Cerebellar cortex (tissue), 1 donor: ENCODE measurements at places on chromosomes 4 and X.

DNA sequence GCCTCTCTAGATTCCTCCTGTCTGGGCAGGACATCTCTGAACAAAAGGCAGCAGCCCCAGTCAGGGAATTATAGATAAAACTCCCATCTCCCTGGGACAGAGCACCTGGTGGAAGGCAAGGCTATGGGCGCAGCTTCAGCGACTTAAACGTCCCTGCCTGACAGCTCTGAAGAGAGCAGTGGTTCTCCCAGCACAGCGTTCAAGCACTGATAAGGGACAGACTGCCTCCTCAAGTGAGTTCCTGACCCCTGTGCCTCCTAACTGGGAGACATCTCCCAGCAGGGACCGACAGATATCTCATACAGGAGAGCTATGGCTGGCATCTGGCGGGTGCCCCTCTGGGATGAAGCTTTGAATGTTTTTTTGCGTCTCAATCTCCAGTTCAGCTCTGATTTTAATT, 262.2 kb downstream of the PARM1 start:
- no peak for DNase-seq

GRCh38 chr4:121353213-121353612, 27.6 kb downstream of the QRFPR start:
- DNase-seq: no peak

GRCh38 chr4:159177265-159178150, 74.6 kb downstream of the RAPGEF2 start:
- DNase-seq: no peak

- DNase-seq: no peak
These were observed 19.6 kb upstream of the MSANTD1 start for GRCh38 chr4:3229328-3229727.

DNA sequence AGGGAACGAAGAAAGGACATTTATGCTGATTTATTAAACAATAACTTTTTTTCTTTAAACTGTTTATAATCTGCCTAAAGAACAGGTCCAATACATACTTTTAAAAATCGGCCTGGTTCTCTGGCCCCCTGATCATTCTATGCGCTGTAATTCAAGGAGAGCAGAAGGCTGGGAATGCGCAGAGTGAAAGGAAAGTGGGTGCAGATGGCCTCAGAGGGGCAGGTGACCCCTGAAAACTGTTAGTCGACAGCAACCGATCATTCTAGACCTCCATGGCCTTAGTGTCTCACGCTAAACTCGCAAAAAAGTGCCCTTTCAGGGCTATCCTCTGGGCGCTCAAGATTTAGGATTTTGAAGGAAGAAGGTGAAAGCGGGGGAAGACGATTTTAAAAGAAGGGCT, 2.2 kb downstream of the PDE5A start:
- no peak for DNase-seq

DNA sequence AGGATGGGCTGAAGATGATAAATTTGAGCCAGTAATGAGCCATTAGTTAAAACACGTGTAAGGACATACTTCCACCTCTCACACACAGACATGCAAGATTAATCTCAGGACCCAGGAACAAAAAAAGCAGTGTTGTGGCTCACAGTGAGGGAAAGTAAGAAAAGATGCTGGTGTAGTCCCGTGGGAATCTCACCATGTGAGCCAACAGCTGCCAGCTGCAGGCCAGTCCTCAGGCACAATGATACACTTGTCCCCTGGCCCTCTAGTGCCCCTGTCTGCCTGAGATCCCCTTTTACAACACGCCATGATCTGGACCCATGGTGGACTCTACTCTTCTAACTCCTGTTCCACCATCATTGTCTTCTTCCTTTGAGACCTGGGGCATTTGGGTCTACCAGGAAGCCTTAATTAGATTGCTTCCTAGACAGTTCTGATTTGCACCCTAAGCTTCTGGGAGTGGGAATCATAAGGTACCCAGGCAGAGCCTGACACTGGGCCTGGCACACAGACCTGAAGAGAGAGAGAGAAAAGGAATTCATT, 194.7 kb downstream of the STIM2 start:
- DNase-seq: no peak

- DNase-seq: no peak
These were observed 178.6 kb upstream of the MAMLD1 start for GRCh38 chrX:150184491-150184890.

- DNase-seq: no peak
These were observed 16.0 kb upstream of the TLR8 start for GRCh38 chrX:12890467-12890866.

- DNase-seq: peak; percentile 95
These were observed 105.2 kb upstream of the LRPAP1 start for GRCh38 chr4:3637326-3638016.

- no peak for DNase-seq
These were observed 56.9 kb upstream of the STS start for GRCh38 chrX:7090641-7091040.

DNA sequence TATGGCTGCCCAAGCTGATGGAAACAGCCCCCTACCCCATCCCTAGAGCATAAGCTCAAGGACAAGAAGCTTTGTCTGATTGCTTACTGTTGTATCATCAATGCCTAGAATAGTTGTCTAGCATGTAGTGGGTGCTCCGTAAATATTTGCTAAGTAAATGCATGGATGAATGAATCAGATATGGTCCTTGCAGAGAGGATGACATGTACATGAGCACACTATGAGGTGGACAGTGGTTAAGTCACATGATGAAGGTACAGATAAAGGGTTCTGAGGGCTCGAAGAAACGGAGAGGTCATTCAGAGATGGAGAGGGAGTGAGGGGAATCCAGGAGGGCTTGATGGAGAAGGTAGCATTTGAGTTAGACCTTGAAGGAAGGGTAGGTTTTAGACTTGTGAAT, 214.2 kb downstream of the RBMX2 start:
- DNase-seq: no peak

DNA sequence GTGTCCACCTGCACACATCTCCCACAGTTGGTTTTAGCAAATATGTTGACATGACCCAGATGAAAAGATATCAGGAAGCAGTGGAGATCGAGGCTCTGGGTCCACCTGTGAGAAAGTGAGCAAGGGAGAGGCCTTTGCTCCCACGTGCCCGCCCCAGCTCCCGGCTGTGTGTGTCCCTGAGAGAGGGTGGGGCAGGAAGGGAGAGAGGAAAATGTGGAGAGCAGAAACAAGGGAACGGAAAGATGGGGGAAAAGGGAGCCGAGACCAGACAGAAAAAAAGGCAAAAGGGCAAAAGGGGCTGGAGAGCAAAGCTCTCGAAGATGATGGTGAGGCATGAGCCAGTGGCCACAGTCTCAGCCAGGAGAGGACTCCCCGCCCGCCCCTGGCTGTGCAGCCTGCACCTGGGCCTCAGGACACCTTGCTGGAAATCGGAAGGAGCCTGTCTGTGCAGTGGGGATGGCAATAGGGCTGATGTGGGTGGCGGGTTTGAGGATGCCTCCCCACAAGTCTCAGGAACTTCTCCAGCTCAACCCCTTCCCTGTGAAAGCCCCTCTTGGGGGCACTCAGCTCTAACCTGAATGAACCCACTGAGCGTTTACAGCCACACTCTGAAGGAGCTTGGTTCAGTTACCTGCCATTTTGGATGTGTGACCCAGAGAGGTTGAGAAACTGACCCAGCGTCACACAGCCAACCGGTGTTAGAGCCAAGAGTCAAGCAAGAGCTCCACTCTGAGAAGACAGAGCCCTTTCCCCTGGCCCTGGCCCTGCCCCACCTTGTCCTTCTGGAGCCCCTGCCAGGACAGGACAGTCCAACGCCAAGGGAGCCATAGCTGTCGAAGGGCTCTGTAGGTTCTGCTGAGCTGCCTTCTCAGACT, 20.3 kb upstream of the MSX1 start:
- DNase-seq: no peak

DNA sequence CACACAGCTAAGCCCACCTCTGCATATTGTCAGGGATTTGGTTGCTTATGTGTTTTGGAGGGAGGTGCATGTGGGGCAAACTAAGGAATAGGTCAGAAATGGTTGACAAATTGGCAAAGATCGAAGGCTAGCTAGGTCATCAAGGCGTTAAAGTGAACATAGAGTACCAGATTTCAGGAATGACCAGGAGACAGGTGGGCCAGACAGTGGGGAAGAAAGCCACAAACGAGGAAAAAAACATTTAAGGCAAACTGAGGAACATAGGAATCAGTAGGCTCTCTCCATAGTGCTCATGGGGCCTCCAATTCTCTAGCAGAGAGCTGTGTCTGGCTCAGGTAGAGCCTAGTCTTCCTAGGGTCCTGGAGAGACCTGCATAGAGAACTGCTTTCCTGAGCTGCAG, 57.4 kb downstream of the CNGA2 start:
- DNase-seq: no peak

DNA sequence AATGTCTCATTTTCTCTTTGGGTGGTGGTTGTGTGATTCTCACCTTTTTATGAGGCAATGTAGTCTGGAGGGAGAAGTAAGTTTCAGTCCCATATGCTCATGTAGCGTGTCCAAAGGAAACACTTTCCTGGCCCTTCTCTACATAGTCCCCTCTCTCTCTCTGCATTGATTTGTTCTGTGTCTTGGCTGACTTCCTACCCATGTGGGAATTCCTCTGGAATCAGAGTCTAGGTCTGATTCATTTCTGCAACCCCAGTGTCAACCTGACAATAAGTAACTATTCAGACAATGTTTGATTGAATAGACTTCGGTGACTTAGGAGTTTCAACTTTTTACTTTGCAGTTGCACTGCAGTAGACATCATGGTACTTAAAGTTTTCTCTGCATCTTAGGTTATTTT, 2.7 kb upstream of the ALAS2 start:
- DNase-seq: no peak

DNA sequence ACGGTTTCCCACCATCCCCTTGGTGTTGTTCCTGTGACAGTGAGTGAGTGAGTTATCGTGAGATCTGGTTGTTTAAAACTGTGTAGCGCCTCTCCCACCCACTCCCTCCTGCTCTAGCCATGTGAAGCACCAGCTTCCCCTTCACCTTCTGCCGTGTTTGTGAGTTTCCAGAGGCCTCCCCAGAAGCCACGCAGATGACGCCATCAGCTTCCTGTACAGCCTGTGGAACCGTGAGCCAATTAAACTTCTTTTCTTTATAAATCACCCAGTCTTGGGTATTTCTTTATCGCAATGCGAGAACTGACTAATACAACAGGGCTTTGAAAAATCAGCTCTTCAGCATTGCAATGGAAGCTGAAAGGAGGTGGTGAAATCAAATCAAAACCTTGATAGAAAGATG, 50.0 kb downstream of the FGFBP1 start:
- no peak for DNase-seq

- no peak for DNase-seq
These were observed 40.8 kb downstream of the VSIG4 start for GRCh38 chrX:65999029-65999562.

DNA sequence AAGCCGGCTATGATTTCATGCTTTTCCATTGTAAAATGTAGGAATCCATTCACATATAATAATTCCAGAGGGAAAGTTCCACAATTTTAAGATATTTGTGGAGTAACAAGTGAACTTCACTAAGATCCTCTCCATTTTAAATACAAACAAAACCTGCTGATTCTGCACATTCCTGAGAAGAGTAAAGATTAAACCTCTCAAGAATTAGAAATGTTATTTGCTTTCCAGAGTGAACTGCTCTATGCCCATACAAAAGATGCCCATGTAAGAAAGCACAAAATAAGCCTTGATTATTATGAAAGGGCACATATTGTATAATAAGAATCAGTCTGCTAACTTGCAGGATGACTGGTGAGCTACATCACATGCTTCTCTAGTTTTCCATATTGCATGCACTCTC, 241.5 kb downstream of the COX18 start:
- DNase-seq: no peak

DNA sequence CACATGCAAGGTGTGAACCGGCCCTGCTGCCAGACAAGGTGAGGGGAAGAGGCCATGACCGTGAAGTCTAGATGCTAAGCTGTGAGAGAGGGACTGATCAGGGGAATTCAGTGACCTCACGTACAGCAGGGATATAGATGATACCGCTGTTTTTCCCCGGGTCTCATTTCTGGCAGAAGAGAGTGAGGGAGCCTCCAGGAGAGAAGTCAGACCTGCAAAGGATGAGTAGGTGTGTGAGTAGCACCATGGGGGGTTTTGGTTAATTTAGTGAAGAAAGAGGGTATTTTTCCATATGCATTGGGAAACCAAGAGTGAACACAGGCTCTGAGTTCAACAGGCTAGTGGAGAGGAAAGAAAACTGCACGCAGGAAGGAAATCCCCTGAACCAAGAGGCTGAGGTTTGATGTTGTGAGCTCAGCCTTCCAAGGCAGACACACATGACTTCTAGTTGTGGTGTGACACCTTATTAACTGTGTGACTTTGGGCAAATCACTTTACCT, 127.6 kb upstream of the GATB start:
- no peak for DNase-seq

- DNase-seq: no peak
These were observed 61.4 kb upstream of the ENPEP start for GRCh38 chr4:110414561-110414920.

DNA sequence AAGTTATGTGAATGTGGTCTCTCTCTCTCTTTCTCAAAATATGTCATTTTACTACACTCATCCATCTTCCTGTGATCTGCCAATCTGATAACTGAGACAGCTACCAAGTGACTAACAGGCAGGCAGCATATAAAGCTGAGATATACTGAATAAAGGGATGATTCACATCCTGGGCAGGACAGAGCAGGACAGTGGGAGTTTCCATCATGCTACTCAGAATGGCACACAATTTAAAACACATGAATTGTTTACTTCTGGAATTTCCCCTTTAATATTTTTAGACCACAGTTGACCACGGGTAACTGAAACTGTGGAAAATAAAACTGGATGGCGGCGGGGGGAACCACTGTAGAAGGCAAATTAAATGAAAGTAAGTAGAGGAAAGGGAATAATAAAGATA, 58.6 kb upstream of the DCTD start:
- no peak for DNase-seq

DNA sequence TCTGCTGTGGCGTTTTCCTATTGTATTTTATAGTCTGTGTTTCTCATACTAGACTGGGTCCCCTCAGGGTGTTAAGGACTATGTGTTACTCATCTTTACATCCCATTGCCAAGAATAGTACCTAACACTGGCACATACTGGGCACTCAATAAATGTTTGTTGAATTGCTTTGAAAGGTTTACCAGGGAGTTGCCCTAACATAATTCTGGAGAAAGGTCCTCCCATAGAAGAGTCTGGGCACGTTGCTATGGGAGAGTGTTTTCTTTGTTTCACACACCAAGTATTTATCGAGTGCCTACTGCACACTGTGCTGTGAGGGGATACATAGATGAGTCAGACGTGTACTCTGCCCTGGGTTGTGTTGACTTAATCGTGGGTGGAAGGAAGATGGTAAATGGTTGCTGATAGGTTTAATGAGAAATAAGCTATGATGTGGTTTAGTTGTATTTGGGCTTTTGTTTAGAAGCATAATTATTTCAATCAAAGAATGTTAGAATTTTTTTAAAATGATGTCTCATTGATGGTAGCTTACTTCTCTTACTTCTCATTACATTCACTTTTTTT, 42.9 kb downstream of the AFF1 start:
- no peak for DNase-seq

GRCh38 chr4:35461931-35462659, 782.2 kb downstream of the ARAP2 start:
- DNase-seq: no peak

GRCh38 chr4:72326692-72327632, 242.1 kb downstream of the ADAMTS3 start:
- peak; percentile 36 for DNase-seq

- no peak for DNase-seq
These were observed 78.6 kb downstream of the CAMK2D start for GRCh38 chr4:113682730-113683537.

GRCh38 chr4:122285285-122285684, 93.5 kb upstream of the ADAD1 start:
- no peak for DNase-seq

GRCh38 chrX:131217989-131218388, 71.1 kb downstream of the IGSF1 start:
- no peak for DNase-seq
